ENCODE measurements at places on chromosomes 2 and 18.

GRCh38 chr18:22211657-22212056 lies 42.3 kb downstream of the GATA6 start:
- no peak for DNase-seq

DNA sequence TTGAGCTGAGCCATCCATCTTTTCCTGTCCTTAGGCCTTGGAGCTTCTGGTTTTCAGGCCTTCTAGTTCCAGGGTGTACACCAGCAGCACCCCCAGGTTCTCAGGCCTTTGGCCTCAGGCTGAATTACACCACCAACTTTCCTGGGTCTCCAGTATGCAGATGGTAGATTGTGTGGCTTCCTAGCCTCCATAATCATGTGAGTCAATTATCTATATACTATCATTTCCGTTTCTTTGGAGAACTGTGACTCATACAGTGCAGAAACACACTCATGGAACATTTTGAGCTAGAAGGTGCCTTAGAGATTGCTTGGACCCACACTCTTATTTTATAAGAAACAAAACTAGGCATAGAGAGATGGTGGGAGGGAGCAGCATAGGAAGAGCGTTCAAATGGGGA lies 167.4 kb downstream of the NCK2 start:
- DNase-seq, result no peak

GRCh38 chr2:10309286-10309685 lies 6.6 kb downstream of the HPCAL1 start:
- DNase-seq, result no peak

DNA sequence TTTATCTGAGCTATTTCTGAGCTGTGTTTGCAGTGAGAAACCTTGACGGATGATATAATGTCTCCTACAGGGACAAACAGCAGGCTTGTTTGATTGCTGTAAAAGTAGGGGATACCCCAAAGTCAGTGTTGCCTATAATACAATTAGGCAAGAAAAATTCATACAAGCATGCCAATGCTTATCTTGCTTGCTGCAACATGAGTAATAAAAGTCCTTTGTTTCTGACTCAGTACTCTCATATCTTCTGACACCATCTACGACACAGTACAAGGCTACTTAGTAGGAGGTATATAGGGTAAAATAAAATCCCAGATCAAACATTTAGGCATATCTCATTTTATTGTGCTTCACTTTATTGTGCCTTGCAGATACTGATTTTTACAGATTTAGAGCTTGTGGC lies 33.0 kb downstream of the ERBB4 start:
- no peak for DNase-seq

- DNase-seq, result no peak
Observed at GRCh38 chr18:53991202-53991601, 233.3 kb downstream of the MBD2 start.

DNA sequence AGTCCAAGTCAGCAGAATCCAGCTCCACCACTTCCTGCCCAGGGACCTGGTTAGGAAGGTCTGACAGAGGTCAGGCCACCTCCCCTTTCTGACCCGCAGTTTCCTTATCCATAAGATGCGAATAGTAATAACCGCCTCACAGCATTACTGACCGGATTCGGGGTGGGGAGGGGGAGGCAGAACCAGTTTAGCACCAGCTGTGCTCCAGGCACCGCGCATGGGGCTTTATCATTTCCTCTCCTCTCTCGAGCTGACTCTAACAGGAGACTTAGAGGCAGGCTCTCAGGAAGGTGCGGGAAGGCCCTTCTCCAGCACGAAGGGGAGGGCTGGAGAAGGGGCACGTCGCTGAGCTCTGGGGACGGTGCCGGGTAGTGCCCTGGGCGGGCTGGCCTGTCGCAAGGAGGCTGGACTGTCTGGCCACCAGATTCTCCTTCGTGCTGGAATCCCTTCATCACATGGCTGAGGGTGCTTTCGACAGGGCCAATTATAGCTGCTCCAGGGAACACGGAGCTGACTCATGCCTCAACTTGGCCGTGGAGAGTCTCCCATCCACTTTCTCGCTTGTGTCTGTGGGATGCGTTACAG lies 5.7 kb downstream of the EHD3 start:
- no peak for DNase-seq

- DNase-seq, result no peak
Observed at GRCh38 chr2:24412812-24413211, 52.5 kb upstream of the ITSN2 start.

GRCh38 chr18:12236934-12237832 lies 17.0 kb upstream of the CIDEA start:
- peak; percentile 68 for DNase-seq

DNA sequence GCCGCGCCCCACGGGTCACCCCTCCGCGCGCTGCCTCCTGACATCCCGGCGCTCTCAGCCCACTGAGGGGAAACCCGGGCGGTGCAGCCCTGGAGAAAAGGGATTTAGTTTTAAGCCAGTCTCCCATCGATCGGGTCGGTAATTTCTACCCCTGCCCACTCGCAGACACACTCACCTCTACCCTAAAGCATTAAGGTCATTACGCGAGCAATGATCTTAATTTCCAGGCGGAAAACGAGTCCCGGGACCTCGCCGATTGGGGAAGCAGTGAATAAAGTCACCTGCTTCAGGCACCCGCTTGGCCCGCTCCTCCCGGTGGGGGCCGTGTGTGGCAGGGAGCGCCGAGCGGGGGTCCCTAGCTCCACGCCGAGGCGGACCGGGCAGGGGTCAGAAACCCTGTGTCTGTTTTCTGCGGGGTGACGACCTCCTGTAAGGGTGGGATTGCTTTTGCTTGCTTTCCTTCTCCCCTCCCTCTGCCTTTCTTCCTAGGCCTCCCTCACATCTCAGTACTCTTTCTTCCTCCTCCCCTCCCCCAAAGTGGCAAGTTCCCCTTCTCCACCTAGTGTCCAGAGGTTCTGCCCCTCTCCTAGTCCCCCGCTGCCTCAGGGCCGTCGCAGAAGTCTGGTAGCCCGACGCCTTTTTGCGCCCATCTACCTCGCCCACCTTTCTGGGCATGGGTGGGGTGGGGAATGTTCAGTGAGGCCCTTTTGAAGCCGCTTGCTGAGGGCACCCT lies 142.6 kb downstream of the MEIS1 start:
- DNase-seq, result no peak

DNA sequence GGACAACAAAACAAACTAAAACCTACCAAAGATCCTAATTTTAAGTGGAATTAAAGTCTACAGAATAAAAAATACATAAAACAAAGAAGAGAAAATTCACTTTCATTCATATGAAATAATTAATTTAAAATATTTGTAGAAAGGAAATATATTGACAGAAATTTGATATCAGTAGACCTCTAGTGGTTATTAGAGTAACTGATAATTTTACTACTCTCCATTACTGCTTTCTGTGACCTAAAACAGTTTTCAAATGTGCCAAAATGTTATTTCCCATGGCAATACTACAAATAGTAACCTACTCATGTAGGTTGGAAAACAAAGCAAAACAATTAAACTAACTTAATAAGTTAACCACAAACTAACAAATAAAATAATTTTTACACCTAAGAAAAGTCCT lies 147.1 kb downstream of the NOL4 start:
- no peak for DNase-seq

GRCh38 chr18:13680612-13681011 lies 45.7 kb downstream of the FAM210A start:
- DNase-seq, result no peak

GRCh38 chr2:168210895-168211570 lies 36.4 kb downstream of the STK39 start:
- DNase-seq, result no peak

DNA sequence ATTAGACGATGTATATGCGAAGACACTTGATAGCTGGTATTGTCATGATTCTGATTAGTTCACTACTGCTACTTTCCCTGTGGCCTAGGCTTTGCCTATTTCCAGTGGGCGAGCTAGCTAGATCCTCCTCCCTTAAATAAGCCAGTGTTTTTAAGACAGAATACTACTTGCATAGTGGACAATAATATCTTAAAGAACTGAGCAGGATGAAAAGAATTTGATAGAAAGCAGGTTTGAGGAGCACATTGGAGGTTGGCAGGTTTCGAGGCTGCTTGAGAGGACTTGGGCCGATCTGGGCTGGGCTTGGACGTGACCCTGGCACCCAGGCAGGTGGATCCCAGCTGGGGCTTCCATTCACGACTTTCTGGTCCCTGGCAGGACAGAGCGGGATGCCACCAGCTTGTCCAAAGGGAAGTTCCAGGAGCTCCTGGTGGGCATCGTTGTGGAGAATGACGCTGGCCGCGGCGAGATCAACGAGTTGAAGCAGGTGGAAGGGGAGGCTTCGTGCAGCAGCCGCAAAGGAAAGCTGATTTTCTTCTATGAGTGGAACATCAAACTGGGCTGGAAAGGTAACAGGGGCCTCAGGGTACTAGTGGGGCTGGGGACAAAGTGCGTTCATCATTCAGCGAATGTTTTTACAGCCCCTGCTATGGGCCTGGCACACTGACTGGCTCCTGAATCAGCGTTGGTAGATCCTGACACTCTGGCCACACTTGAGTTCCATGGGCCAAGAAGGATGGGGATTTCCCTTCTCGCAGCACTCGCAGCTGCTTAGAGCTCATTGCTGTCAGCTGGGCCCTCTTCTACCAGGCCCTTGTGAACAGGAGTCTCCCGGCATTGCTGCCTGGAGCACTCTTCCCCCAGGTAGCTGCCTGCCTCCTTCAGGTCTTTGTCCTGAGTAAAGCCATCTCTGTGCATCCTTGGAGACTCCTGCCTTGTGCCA lies 16.9 kb downstream of the C2orf74 start:
- no peak for DNase-seq

DNA sequence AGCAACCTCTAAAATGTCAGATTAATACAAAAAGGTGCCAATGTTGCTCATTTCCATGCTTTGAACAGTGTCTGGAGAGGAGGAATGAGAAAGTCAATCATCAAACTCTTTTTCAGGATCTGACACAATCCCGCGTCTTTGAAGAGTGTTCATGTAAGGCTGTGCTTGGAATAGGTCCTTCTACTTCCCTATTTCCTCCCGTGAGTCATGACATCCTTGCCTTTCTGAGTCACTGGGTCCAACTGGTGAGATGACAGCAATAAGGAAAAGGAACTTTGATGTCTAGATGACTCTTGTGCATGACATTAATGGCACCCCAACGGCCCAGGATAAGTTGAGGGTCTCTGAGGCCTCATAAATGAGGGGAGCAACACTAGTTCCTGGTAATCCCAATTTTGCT lies 109.0 kb upstream of the CELF4 start:
- no peak for DNase-seq

- DNase-seq, result no peak
Observed at GRCh38 chr2:1744446-1745170, at the start of gene PXDN. PXDN (minus strand) TSS chr2:1744515; CDS start chr2:1744455, 60 bp downstream.

DNA sequence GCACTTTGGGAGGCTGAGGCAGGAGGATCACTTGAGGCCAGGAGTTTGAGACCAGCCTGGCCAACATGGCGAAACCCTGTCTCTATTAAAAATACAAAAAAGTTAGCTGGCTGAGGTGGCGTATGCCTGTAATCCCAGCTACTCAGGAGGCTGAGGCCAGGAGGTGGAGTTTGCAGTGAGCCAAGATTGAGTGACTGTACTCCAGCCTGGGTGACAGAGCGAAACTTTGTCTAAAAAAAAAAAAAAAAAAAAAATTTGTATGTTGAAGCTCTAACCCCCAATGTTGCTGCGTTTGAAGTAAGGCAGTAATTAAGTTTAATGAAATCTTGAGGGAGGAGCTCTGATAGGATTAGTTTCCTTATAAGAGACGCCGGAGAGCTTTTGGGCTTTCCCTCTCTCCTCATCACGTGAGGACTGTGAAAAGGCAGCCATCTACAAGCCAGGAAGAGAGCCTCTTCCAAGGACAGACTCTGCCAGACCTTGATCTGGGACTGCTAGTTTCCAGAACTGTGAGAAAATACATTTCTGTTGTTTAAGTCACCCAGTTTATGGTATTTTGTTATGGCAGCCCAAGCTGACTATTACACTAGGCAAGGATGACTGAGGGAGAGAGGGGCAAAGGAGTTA lies 11.5 kb upstream of the PNPT1 start:
- DNase-seq, result no peak

DNA sequence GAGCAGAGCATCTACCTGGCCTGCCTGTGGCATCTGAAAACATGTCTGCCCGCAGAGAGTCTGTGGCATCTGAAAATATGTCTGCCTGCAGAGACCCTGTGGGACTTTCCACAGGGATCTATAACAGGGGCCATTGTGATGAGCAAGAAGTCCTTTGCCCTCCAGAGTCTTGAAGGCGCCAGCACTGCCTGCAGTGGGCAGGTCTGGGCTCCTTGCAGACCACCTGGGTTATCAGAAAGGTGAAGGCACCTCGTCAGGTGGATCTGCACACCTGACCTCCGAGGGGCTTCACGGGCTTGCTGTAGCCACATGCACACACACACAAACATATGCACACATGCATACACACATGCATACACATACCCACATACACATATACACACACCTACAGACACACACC lies 189.5 kb upstream of the HDAC4 start:
- DNase-seq, result no peak

- no peak for DNase-seq
Observed at GRCh38 chr2:184558713-184559464, 39.4 kb upstream of the ZNF804A start.

GRCh38 chr18:9283791-9284190 lies 50.8 kb upstream of the TWSG1 start:
- no peak for DNase-seq

GRCh38 chr2:14569294-14569693 lies 63.2 kb upstream of the LRATD1 start:
- no peak for DNase-seq

- DNase-seq, result no peak
Observed at GRCh38 chr2:238643400-238643907, 204.4 kb upstream of the TWIST2 start.

GRCh38 chr2:27762951-27763906 lies 8.3 kb upstream of the MRPL33 start:
- no peak for DNase-seq

DNA sequence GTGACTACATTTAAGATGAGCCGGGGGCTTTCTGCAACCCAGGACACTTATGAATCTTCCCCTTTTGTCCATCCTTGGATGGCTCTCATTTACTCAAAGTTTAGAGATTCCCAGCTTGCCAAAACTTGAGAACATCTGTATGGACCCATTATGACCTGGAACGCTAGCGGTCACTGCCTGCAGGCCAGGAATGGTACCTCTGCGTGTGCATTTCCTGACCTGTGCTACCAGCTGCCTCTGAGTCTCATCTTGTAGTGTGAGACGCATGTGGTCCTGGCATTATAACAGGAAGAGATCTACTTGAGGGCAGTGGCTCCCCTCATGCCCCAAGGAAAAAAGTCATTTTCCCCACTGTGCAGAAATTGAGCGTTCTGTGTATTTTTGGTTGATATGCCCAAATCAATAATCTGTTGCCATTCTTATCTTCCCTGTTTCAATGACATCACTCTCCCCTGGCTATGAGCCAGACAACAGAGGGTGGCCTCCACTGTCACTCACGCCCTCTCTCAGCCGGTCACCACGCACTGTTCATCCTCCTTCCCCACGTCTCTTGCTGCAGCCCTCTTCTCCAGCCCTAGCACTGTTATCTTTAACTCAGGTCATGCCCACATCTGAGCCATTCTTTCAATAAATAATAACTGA lies 28.5 kb upstream of the NPAS2 start:
- no peak for DNase-seq

All from CD4-positive, alpha-beta T cell (primary cell).